ENCODE measurements at places on chromosomes 4 and X. TPM values are rescaled to one million over a fixed set of nuclear protein-coding genes. Genes with fewer than 3 reads are reported as not detected.

The MOB1B gene
- 12.4 TPM for total RNA-seq

The MSANTD1 gene
- total RNA-seq = 0.18 TPM

DNA sequence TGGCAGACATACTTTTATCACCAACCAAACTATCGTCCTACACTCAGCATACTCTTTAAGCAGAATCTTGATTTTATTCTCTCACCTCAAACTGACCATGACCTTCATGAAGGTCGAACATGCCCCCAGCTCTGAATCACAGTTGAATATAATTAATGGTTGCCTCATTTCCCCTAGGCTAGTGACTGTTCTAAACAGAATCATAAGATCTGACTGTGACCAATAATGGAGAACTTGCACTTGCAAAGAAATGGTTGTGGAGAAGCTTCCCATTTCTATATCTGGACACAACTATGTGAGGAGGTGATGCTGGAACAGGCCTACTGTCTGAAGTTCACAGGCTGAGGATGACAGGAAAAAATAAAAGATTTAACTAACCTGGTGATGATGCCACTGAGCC lies 85.1 kb downstream of the PDGFC start:
- DNase-seq = no peak
- no peak overlapping the region for H3K4me3 ChIP-seq
- H3K27me3 ChIP-seq = no peaks in the 10 kb centered on the region
- H3K36me3 ChIP-seq = no peaks in the 10 kb centered on the region
- H3K27ac ChIP-seq = no peak overlapping the region

GRCh38 chr4:17512973-17513665 lies 1.2 kb upstream of the QDPR start:
- H3K27ac ChIP-seq = no peak overlapping the region
- H3K4me3 ChIP-seq = no peak overlapping the region
- H3K4me1 ChIP-seq = peaks cover 8% of the 10 kb centered on the region
- DNase-seq = no peak
- peaks cover 13% of the 10 kb centered on the region for H3K36me3 ChIP-seq
- peaks cover 6% of the 10 kb centered on the region for H3K27me3 ChIP-seq

The ABCG2 gene
- total RNA-seq = 2.6 TPM

- peak overlapping the region; percentile 70 for H3K27ac ChIP-seq
- H3K27me3 ChIP-seq = no peaks in the 10 kb centered on the region
- no peak overlapping the region for H3K4me3 ChIP-seq
- DNase-seq = no peak
Measured at GRCh38 chrX:151985955-151986354, 11.5 kb upstream of the GABRE start.

The SH3BGRL gene
- total RNA-seq = 29.9 TPM

DNA sequence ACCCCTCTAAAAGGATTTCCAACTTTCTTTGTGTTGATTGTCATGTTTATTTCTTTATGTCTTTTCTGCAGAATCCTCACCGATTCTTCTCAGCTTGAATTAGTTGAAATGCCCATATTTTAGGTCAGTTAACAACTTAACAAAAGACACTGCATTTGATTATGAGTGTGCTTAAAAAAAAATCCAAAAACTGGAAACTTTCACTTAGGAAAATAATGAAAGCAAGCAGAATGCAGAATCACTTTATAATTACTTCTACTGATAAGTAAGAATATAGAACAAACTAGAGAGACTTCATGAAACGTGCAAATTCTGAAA lies 111.0 kb upstream of the PTPN13 start:
- no peak overlapping the region for H3K27ac ChIP-seq
- no peak overlapping the region for H3K4me3 ChIP-seq
- DNase-seq = no peak
- no peaks in the 10 kb centered on the region for H3K36me3 ChIP-seq
- H3K27me3 ChIP-seq = no peaks in the 10 kb centered on the region

GRCh38 chr4:118344801-118345200 lies 8.0 kb downstream of the PRSS12 start:
- no peak for DNase-seq
- H3K4me3 ChIP-seq = no peak overlapping the region
- peak overlapping the region; percentile 42 for H3K27ac ChIP-seq
- no peaks in the 10 kb centered on the region for H3K4me1 ChIP-seq
- no peaks in the 10 kb centered on the region for H3K36me3 ChIP-seq

GRCh38 chr4:19677211-19677610 lies 574.5 kb upstream of the SLIT2 start:
- H3K4me1 ChIP-seq = no peaks in the 10 kb centered on the region
- no peak overlapping the region for H3K27ac ChIP-seq
- no peaks in the 10 kb centered on the region for H3K36me3 ChIP-seq
- no peak for DNase-seq

Measured in esophagus squamous epithelium (tissue), 5 donors.